ENCODE measurements at places on chromosomes 1 and 21.

DNA sequence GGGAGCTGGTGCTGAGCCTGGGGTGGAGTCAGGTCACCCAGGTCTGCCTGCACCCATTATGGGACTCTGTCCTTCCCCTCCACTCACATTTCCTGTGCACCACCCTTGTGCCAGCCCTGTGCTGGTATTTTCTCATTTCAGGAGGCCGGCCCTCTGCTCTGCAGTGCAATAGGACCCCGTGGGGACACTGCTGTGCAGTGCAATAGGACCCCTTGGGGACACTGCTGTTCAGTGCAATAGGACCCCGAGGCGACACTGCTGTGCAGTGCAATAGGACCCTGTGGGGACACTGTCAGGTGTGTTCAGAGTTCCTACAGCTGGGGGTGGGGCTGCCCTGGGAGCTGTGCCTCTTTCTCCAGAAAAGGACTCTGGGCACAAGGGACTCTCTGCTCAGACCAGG is 36.2 kb upstream of the DMBX1 start:
- DNase-seq, result no peak

DNA sequence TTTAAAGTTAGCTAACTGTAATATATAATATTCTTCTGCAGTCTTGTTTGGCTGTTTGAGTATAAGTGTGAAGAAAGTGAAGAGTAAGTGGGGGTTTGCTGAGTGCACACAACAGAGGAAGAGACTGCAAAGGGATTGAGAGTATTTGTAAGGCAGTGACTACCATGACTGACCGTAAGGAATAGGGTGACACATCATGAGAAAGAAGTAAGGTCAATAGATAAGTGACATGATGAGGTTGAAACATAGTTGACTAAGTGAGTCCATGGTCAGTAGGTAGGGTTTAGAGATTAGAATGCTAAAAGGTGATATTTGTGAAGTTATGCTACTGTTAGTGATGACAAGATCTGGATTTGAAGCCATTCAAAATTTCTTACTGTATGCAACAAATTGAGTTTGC is 27.7 kb downstream of the WARS2 start:
- DNase-seq, result no peak

DNA sequence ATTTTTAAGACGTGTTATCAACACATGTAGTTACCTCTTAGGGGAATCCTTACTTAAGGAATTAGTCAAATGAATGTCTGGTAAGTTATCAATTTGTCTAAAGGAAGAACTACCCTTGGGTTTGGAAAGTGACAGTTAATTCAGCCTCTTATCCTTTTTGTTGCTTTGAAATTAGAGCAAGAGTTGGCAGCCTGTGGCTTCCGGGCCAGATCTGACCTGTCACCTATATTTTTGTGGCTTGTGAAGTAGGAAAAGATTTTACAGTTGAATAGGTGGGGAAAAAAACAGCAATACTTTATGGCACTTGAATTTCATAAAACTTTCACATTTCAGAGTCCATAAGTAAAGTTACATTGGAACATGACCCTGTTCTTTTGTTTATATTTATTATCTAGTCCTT is 5.5 kb downstream of the MRPS6 start:
- no peak for DNase-seq

DNA sequence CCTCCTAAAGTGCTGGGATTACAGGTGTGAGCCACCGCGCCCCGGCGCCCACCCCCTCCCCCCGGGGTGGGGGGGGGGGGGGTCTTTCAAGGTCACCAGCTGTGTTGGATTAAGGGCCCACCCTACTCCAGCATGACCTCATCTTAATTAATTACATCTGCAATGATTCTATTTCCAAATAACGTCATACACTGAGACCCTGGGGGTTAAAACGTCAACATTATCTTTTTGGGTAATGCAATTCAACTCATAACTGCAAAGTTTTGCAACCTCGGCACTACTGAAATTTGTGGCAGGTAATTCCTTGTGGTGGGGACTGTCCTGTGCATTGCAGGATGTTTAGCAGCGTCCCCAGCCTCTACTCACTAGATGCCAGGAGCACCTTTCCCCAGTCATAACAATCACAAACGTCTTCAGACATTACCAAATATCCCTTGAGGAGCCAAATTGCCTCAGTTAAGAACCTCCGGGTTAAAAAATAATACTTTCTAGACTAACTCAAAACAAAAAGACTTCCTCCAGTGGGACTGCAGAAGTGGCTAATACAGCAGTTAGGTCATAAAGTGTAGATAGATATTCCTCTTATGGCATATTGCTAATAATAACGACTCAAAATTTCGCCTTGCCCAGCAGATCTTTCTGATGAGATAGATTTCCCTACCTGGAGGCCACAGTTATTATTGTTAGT is 233.0 kb upstream of the KAZN start:
- no peak for DNase-seq

- DNase-seq, result no peak
Observed at GRCh38 chr1:117015724-117016123, 14.2 kb downstream of the CD101 start.

DNA sequence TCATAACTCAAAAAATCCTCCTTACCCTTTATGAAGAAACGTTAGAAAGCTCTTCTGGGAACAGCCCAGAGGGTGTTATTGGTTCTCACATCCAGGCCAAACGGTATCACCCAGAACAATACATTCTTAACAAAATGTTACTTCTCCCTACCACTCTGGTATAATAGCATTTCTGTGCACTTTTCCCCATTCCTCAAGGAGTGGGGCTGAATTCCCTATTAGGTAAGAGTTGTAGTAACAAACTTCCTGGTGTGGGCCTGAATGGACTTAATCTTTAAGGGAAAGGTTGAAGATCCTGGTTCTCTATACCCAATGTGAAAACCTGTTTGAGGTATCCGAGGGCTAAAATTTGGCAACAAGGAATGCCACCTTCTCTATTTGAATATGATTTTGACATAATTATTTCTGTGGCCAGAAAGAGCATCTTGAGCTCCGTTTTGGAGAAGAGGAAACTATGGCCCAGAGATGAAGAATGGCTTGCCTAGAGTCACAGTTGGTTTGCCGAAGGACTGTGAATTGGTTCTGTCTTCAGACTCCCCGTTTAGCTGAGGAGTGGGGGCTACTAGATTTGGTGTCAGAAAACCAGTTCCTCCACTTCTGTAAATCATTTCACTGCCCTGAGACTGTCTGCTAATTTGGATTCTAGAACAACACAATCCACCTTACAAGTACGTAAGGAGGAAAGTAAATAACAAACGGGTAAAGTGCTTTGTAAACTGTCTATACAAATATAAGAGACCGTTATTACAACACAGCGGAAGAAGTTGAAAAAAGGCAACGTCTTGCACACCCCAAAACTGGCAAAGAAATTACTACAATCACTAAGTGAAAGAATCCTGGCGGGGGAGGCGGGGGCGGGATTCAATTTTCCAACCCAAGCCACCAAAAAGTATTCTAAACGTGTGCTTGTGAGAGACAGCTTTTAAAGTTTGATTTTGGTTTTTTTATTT is 2.3 kb downstream of the ANP32E start:
- peak; percentile 73 for DNase-seq

DNA sequence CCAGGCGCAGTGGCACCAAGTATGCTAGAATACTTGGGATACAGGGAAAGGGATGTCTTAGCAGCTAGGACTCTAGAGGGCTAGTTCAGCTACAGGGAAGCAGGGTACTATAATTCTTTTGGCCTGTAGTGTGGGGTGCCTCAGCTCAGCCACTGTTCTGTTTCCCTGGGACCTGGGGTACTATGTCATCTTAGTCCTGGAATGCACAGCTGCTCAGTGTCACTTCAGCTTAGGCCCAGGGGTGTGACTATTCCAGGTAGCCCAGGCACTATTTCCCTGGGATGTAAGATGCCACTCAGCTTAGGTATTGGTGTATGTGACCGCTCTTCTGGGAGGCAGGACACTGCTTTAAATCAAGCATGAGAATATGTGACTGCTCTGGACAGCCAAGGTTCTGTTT is 34.1 kb downstream of the RGSL1 start:
- DNase-seq, result no peak

DNA sequence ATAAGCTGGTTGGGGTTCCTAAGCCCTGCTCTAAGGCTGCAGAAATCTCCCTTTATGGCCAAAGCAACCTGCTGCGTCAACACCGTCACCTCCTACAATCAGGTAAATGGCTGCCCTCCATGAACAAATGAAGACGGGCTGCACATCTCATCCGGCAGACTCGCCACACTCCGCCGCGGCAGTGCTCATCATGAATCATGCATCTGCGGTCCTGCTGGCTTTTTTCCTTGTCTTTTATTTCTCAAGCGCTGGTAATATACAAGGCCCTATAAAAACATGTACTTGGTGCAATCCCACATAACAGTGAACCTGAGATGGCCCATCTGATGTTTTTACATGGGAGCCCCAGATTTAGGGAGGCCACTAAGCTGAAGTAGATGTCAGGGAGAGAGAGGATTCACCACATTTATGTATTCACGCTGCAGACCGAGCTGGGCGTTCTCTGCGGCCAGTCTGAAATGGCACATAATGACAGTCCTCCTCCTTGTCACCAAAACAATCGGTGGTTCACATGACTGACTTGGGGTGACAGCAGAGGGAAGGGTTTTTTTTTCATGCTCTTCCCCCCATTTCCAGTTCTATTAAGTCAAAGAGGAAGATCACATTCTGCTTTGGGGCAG is 91.6 kb downstream of the KAZN start:
- DNase-seq, result no peak

DNA sequence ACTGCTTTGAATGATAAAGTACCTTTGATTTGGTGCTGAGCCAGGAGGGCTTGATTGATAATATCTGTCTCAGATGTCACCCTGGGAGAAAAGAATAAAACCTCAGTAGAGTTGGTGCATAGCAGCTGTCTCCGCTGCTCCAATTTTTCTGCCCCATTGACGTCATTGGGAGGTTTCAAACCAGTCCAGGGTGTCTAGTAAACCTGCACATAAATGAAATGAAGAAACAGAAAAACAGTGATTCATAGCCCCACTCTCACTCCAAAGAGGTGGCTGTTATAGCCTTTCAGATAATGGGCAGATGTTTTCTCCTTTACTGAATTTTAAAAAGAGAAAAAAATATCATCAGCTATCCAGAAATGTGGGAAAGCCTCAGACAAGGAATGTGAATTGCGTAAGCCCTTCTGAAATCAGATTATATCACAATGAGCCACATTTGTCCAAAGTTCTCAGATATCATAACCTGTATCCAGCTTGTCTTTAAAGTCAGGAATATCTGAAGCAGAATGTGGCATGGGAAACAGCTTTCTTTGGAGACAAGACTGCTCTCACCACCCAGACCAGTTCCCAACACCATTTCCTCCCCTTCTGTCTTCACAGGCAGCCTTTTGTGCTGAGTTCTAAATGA is 351.3 kb upstream of the SGIP1 start:
- no peak for DNase-seq

DNA sequence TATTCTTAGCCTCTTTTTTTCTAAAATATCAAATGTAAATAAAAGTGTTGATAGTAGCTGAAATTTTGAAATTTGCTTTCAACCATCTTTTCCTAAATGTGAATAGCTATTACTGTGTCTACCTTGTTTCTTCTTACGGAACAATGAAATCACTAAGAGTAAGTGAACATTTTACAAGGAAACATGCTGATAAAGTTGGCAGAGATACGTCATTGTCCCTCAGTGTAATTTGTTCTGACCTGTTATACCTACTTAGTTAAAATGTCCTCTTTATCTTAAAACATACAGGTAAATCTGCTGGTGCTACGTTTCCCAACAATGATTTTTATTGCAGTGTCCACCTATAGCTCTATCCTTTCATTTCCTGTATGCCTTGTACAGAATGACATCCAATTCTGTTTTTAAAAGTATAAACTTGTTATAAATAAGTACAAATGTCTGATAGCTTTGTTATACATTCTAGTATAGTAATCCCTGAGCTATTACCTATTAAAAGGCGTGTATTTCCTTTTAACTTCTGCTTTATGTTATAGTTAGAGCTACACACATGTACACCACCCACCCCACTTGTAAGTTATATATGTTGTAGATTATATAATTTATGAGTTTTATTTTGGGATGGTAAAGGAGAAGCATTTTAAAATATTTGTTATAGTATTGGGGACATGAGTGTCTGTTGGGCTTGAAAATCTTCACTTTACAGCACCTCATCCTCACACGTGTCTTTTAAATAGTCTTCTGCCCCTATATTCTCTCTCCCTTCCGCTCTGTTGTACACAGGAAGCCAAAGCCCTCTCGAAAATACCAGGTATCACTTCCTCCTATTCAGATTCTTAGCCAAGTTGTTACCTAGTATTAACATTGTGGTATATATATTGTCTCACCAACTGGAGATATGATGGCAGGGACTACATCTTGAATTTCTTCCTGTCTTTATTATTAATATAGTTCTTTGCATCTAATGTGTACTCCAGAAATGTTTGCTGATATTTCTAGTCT is 25.2 kb downstream of the LAMC1 start:
- no peak for DNase-seq

- no peak for DNase-seq
Observed at GRCh38 chr21:35469498-35469897, 420.4 kb upstream of the RUNX1 start.

GRCh38 chr1:21293537-21294265 is 3.4 kb upstream of the ECE1 start:
- DNase-seq, result peak; percentile 87

DNA sequence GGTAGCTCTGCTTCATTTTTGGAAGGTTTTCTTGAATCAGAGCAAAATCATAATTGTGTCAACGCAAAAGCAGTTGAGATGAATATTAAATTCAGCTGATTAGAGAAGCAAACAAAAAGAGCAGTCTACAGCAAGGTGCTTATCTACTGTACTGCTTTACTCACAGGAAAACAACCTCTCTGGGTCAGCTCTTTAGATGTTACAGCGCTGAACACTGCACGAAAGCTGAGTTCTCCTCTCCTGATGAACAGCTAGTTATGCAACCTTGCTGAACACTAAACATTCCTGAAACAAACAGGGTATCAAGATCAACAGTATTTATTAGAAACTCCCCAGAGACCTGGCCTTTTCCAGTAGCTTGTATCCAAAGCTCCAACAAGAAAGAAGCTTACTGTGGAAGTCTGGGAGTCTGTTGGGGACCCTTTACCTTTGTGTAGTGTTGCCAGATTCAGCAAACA is 41.3 kb downstream of the TBCE start:
- no peak for DNase-seq

DNA sequence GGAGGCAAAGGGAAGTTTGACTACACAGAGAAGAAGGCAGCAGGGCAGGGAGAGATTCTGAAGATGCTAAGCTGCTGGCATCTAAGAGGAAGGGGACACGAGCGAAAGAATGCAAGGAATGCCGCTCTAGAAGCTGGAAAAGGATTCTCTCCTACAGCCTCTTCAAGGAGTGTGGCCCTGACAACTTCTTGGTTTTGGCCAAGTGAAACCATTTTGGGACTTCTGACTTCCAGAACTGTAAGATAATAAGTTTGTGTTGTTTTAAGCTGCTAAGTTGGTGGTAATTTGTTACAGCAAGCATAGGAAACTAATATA is 28.5 kb downstream of the MGST3 start:
- no peak for DNase-seq

- no peak for DNase-seq
Observed at GRCh38 chr1:208165659-208166058, 78.5 kb downstream of the PLXNA2 start.
